Left cardiac atrium (tissue), 4 donors: ENCODE measurements at places on chromosomes 2 and 18. TPM values are rescaled to one million over a fixed set of nuclear protein-coding genes. Genes with fewer than 3 reads are reported as not detected.

- DNase-seq, result no peak
Measured at GRCh38 chr18:46809145-46809544, 52.3 kb upstream of the ST8SIA5 start.

- DNase-seq, result no peak
Measured at GRCh38 chr2:2523461-2524347, 192.6 kb upstream of the MYT1L start.

GRCh38 chr2:233414273-233414654, 60.0 kb downstream of the DGKD start:
- DNase-seq, result no peak

GRCh38 chr2:178111743-178112142, 494 bp upstream of the RBM45 start:
- DNase-seq, result no peak

The GKN1 gene
- not detected for total RNA-seq

The CRYGD gene
- total RNA-seq, result not detected

DNA sequence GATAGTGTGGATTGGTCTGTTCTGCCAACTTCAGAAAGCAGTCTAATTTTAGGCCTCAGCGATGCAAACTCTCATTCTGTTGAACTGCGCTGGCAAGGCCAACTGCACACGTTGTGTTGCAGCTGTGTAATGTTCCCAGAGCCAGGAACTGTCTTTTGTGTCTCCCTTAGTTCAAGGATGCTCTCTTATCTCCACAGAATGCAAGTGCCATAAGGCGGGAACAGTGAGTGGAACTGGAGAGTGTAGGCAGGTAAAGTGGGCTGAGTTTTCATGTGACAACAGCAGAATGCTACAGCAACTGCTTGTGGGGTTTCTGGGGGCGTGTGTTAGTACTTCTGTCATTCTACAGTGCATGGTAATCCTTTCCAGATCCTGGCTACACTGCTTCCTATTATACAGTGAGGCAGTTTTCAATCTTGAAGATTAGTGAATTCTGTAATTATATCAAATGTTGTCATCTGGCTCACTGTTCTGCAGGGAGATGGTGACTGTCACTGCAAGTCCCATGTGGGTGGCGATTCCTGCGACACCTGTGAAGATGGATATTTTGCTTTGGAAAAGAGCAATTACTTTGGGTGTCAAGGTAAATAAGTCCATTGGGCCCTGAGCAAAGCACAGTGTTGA, 125.8 kb downstream of the LAMA3 start:
- peak; percentile 38 for DNase-seq

GRCh38 chr2:32711219-32711618, 83.4 kb downstream of the TTC27 start:
- no peak for DNase-seq

- DNase-seq, result no peak
Measured at GRCh38 chr18:36522509-36522908, 225.0 kb downstream of the FHOD3 start.

- no peak for DNase-seq
Measured at GRCh38 chr2:68669651-68670050, 26.3 kb downstream of the PROKR1 start.

The MAP4K4 gene
- total RNA-seq, result 74.6 TPM

- no peak for DNase-seq
Measured at GRCh38 chr2:167935803-167936110, 311.6 kb downstream of the STK39 start.

DNA sequence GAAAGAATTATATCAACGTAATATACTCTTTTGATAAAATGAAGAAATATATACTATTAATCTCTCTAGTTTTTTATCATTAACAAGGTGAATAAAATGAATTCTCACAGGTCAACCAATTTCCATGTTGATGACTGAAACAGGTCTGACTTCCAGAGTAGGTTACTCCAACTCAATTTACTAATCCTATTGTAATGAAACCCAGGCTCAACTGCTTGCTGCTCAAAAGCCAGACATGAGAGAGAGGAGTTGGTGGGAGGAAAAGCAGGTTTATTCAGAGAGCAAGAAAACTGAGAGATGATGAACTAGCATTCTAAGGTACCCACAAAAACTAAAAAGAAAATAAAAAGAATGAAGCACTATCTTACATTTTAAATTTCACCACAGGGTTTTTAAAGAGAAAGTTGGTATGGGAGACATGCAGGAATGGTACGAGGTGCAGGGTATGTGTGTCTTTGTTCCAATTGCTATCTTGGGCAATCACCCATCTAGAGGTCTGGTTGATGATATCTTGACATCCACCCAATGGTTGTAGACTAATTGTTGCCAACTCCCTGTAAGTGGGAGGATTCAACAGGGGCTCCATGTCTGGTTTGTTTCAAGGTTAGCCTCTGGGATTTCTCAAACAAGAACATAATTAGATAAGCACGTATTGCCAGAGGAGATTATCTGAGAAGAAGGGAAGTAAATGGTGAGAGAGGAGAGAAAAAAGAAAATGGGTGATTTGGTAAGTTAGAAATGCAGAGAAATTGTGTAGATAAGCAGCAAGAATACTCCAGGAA, 471.4 kb upstream of the REG3G start:
- DNase-seq, result no peak
